ENCODE measurements at places on chromosomes 3 and 15.

GRCh38 chr15:65304381-65305149 lies at the start of gene RNU5B-1:
TSS of gene RNU5B-1 (plus strand) at chr15:65304677.
- DNase-seq: peak; percentile 85

DNA sequence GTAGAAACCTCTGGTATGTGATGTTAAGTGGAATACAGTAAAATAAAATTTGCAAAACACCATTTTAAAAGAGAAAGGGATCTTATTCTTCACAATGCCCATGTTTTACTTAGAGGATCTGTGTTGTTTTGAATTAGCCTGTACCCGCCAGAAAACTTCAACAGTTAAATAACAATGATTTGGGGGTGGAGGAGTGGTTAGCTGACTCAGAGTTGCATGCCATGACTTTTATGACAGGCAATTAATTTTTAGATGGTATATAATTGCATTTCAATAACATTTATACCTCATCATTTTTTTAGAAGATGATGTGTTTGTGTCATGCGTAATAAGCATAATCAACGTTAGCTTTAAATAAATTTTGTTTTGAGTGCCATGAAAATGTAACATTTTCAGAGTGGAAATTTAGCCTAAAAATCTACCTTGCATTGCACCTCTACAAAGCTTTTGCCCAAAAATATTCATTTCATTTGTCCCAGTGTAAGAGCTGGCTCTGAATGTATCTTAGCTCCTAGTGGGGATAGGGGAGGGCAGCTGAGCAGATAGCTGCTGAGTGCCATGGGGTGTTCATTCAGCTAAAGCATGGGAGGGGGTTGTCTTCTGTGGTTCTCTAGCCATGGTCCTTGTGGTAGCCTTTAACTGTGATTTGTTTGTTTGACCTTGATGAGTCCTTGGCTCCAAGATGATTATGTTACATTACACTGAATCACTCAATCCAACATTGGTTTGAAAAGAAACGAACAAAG lies 379.8 kb downstream of the LPP start:
- DNase-seq: no peak

DNA sequence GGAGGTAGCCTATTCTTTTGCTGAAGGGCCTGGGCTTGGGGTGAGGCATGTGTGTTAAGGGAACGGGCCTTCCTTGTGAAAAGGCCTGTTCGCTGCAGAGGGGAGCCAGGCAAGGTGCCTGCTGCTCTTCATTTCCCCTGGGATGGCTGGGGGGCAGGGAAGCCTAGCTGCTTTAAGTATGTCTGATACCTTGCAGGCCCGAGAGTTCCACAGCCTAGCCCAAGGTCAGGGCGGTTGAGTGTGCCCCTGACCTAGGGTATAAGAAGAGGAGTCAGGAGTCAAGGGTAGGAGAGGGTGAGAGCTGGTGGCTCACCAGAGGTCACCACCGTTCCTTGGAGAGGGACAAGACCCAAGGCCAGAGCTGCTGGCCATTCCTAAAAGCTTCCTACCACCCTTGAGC lies 46.6 kb downstream of the UMPS start:
- DNase-seq: no peak

- DNase-seq: no peak
Measured at GRCh38 chr3:176916777-176917176, 280.5 kb downstream of the TBL1XR1 start.

- DNase-seq: no peak
Measured at GRCh38 chr3:188742755-188743550, 428.8 kb upstream of the TPRG1 start.

- no peak for DNase-seq
Measured at GRCh38 chr15:69499521-69500211, 47.0 kb downstream of the RPLP1 start.

DNA sequence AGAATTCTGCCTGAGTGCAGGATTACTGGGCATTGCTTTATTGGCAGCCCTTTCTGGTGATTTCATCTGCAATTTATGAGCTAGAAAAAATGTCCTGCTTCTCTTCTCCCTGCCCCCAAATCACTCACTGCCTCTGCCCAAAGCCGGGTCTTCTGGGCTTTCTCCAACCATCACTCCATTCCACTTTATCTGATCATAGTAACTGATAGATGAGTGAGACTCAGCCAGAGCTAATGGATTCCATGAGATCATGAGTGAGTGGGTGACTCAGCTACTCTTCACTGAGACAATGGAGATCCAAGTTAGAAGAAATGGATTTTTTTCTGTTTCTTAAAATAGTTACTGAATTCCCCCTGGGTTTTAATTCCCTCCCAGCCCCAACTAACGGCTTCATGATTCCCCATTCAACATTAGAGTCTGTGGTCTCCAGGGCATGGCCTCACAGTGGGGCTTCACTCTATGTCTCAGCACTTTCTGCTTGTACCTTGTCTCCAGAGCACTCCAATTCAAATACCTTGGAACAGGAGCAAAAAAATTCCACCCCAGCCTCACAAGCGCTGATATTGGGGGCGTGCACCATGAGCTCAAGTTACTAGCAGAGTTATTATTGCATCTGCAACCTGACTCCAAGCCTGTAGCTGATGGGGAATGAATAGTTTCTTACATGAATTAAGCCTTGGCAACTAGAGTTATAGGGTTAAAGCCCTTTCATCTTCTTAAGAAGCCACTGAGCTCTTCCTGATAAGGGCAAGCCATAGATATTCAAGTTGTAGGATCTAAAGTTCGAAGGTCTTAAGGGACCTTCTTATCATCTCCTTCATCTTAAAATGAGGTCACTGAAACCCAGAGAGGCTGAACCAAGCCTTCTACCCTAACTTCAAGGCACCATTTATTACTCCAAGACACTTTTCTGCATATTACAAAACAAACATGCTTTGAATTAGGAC lies 85.9 kb downstream of the AGBL1 start:
- no peak for DNase-seq

GRCh38 chr3:18900994-18901393 lies 247.3 kb upstream of the KCNH8 start:
- DNase-seq: no peak

GRCh38 chr3:168545591-168545990 lies 449.9 kb upstream of the GOLIM4 start:
- no peak for DNase-seq

GRCh38 chr3:184314700-184315542 lies 515 bp downstream of the EIF4G1 start:
- DNase-seq: no peak

- no peak for DNase-seq
Measured at GRCh38 chr15:68868296-68868695, 47.6 kb upstream of the ANP32A start.

- DNase-seq: no peak
Measured at GRCh38 chr15:72560458-72560857, 86.3 kb downstream of the ARIH1 start.

GRCh38 chr3:13134879-13135206 lies 61.6 kb upstream of the IQSEC1 start:
- DNase-seq: no peak

GRCh38 chr3:39408493-39409372 lies 2.2 kb downstream of the RPSA start:
- no peak for DNase-seq

GRCh38 chr3:113312416-113312815 lies 101.1 kb downstream of the BOC start:
- DNase-seq: no peak

- no peak for DNase-seq
Measured at GRCh38 chr3:46558184-46559043, 7.7 kb downstream of the LRRC2 start.

DNA sequence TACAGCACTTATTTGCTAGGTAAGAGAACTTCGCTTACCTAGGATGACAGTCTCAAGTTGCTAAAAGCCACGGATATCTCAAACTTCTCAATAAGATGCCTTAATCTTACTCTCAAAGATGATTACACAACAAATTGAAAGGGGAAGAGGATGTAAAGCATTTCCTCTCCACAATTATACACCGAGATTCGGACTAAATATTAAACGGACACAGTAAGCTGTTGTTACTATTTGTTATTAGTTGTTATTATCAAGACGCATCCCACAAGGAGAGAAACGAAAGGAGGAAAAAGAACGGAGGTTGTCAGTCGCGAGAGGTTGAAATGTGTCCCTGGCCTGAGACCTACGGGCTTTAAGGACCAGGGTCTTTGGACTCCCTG lies 660 bp downstream of the ZNF106 start:
- no peak for DNase-seq

- DNase-seq: no peak
Measured at GRCh38 chr3:58989955-58990354, 59.9 kb downstream of the CFAP20DC start.

DNA sequence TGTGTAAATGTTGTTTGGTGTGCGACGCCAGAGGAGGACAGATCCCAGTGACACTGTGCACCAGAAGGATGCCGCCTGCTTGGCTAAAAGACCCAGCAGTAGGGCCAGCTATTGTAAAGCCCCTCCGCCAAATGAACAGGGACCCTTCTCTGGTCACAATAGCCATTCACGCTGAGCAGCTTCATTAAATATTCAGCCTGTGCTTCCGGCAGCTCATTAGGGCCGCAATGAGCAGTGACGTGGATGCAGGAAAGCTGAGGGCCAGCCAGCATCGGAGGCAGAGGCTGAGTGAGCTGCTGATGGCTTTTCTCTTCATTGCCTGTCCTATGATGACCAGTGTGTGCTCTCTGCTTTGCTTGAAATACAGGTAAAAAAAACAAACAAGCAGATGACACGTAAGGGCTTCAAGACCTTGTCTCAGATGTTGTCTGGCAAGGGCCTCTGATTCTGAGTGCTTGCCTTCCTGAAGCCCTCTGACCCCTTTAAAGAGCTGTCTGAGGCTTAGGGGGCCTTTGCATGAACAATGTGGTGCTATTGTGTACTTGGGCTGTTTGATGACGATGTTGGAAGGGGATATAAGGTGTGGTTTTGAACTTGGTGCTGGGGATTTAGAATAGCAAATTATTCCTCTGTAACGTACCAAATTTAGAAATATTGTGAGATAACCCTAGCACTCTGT lies 130.4 kb downstream of the FEZF2 start:
- no peak for DNase-seq

- DNase-seq: no peak
Measured at GRCh38 chr3:16543242-16543864, 29.9 kb upstream of the RFTN1 start.

DNA sequence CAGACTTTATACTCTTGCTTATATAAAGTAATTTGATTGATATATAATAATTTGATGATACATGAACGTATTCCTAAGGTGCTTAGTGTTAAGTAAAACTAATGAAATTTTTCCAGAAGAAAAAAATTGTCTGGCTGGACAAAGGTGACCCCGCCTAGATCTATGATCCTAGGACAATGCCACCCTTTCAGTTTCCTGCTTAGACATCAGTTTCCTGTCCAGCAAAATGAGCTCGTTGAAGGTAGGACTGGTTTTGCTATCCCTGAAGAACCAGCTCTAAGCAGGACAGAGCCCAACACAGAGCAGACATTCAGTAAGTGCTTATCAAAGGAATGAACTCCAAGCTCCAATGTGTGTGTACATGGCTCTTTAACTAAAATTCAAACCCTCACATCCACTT lies 80.8 kb upstream of the SNTN start:
- no peak for DNase-seq

GRCh38 chr3:72232777-72233176 lies 447.8 kb upstream of the PROK2 start:
- no peak for DNase-seq

DNA sequence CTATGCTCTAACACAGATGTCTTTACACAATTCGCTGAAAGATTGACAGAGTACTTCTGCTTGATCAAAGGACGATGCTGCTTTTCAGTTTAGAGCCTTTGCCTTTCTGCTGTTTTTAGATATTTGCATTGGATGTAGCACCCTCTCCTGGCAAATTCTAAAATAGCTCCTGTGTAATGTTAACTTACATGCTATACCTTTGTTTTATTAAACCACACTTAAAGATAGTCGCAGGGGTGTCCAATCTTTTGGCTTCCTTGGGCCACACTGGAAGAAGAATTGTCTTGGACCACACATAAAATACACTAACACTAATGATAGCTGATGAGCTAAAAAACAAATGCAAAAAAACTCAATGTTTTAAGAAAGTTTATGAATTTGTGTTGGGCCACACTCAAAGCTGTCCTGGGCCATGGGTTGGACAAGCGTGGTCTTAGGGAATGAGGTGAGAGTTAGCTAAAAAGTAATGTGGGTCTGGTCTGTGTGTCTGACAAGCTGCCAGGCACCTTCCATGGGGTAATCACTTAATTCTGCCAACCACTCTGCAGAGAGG lies 62.9 kb downstream of the ATG7 start:
- DNase-seq: no peak

- DNase-seq: no peak
Measured at GRCh38 chr3:58874795-58875194, 175.0 kb downstream of the CFAP20DC start.

DNA sequence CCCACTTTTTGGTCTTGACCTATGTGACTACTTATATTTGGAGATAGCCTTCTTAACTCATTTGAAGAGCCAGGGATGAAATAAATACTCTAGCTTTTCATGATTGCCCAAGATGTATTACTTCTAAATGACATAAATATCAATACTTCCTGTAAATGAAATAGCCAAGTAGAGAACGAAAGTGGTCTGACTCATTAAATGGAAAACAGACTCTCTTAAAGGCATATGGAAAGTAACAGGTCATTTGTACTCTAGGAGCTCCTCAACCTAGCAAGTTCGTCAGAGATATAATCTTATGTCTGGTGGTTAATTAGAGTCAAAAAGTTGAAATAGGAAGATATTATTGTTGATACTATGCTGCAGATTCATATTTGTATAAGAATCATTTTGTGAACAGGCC lies 1105.4 kb downstream of the TUSC7 start:
- DNase-seq: no peak

DNA sequence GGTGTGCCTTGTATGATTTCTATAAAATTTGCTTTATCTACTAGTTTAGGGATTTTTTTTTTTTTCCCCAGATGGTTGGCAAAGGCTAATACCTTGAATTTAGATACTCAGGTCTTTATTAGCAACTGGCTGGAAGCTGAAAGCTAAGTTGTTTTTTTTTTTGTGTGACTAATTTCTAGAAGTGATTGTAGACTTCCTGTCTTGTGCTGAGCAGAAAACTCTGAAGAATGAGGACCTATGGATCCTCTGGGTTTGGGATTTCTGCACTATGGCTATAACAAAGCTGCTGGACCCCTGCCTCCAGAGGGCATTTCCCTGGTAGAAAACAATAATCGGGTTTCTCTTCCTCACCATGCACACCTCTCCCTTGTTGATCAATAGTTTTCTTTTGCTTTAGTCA lies 10.0 kb downstream of the ARIH2 start:
- no peak for DNase-seq

DNA sequence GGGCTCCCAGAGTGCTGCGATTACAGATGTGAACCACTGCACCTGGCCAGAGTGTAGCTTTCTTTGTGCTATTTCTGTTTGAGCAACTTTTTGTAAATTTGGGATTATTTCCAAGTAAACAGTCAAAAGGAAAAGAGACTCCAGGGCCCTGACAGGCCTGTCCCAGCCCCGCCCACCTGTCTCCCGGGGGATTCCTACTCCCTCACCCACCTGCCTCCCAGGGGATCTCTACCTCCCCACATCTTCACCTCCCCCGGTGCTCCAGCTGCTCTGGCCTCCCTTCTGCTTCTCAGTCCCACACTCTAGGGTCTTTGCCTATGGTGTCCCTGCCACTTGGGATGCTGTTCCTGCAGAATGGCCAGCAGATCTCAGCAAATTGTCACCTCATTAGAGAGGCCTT lies 7.0 kb downstream of the RHCG start:
- no peak for DNase-seq

All from cerebellar nuclear complex (tissue), 1 donor.